ENCODE measurements at places on chromosomes 12 and 14.

GRCh38 chr14:75306927-75307699 is 28.5 kb downstream of the FOS start:
- peak; percentile 33 for DNase-seq

DNA sequence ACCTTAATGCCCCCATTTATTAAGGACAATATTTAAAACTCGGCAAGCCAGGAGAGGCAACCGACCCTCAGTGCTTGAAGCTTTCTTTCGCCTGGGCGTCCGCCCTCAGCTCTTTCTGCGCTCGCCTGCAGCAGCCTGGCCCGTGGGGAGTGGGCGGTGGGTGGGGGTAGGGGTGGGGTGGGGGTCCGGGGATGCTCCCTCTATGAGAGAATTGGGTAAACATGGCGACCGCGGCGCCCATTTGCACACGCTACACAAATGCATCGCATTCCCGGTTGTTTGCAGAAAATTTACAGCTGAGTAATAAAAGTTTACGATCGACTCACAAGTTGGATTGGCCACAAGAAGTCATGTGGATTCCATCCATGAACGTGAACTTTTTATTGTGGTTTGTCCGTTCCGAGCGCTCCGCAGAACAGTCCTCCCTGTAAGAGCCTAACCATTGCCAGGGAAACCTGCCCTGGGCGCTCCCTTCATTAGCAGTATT is 7.7 kb downstream of the HOXC8 start:
- peak; percentile 60 for DNase-seq

DNA sequence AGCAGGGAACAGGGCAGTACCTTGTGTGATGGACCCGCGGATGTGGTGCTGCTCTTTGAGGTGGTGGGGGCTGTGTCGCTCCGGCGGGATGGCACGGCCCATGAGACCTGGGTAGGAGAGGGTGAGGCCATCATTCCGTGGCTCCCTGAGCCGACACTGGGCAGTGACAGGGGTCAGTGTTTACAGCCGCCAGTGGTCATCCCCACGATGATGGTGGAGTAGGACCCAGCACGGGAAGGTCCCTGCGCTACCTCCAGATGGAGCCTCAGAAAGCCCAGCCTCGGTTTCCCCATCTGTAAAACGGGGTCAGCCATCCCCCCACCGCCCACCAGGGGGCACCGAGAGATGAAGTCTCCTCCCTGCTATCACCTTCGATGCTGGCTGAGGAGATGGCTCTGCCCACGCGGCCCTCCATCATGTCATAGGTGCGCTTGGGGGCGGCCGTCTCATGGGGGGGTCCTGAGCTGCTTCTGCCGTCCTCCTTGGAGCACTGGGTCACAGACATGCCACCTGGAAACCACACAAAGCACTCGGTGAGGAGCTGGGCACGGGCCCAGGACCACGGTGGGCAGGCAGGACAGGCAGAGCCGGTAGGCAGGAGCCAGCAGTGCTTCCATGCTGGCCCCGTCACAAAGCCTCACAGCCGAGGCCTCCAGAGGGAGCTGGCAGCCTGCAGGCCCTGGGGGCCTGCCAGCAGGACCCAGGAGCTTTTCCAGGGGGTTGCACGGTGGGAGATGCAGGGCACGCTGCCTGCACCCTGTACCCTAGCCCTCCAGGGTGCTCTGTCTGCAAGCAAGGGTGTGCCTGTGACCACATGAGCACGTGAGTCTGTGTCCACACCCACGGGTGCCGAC is 53.1 kb downstream of the RFLNA start:
- DNase-seq = peak; percentile 22

GRCh38 chr12:73225941-73226340 is 953.8 kb downstream of the TRHDE start:
- no peak for DNase-seq

- no peak for DNase-seq
Measured at GRCh38 chr14:92925446-92925845, 2.5 kb downstream of the CHGA start.

- no peak for DNase-seq
Measured at GRCh38 chr14:77674931-77675330, 32.9 kb downstream of the ALKBH1 start.
